ENCODE measurements at places on chromosomes 1 and 21.

DNA sequence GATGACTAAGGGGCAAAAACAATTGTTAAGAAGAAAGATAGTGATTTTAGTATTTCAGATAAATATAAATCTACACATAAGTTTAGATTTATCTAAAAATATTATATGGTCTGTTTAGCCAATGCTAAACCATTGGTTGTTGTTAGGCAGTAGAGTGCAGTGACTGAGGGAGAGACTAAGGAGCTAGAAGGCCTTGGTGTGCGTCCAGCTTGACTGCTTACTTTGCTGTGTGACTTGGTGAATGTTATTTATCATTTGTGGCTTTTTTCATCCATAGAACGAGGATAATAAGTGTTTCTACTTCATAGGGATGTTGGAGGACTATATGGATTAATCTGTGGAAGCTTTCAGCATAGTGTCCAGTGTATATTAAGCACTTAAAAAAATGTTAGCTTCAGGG lies 264.7 kb upstream of the C1orf105 start:
- no peak for DNase-seq

DNA sequence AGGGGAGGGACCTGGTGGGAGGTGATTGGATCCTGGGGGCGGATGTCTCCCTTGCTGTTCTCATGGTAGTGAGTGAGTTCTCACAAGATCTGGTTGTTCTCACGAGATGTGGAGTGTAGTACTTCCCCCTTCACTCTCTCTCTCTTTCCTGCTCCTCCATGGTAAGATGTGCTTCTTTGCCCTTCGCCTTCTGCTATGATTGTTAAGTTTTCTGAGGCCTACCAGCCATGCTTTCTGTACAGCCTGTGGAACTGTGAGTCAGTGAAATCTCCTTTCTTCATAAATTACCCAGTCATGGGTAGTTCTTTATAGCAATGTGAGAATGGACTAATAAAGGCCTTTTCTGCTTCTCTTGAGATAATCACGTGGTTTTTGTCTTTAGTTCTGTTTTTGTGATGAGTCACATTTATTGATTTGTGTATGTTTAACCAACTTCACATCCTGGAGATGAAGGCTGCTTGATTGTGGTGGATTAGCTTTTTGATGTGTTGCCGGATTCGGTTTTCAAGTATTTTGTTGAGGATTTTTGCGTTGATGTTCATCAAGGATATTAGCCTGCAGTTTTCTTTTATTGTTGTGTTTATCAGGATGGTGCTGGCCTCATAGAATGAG lies 45.5 kb downstream of the RABGAP1L start:
- no peak for DNase-seq

GRCh38 chr1:205142102-205142469 lies 20.3 kb upstream of the RBBP5 start:
- DNase-seq = no peak

DNA sequence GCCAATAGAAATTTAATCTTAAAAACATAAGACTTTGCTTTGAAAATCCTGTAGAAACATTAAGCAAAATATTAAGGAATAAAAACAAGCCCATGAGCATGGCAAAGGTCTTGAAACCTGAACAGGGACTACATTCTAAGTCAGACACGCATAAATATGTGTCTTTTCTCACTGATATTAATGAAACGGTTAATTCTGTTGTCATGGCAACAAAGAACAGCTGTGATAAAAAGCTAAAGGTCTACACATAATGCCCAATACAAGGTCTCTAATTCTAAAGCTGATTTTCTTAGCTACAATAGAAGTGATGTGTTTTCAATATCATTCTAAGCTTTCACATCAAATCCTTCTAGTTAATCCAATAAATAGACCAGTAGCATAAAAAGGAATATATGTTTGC lies 331.7 kb downstream of the PTBP2 start:
- DNase-seq = no peak

GRCh38 chr1:39900662-39901463 lies 854 bp downstream of the MYCL start:
- DNase-seq = peak; percentile 42

DNA sequence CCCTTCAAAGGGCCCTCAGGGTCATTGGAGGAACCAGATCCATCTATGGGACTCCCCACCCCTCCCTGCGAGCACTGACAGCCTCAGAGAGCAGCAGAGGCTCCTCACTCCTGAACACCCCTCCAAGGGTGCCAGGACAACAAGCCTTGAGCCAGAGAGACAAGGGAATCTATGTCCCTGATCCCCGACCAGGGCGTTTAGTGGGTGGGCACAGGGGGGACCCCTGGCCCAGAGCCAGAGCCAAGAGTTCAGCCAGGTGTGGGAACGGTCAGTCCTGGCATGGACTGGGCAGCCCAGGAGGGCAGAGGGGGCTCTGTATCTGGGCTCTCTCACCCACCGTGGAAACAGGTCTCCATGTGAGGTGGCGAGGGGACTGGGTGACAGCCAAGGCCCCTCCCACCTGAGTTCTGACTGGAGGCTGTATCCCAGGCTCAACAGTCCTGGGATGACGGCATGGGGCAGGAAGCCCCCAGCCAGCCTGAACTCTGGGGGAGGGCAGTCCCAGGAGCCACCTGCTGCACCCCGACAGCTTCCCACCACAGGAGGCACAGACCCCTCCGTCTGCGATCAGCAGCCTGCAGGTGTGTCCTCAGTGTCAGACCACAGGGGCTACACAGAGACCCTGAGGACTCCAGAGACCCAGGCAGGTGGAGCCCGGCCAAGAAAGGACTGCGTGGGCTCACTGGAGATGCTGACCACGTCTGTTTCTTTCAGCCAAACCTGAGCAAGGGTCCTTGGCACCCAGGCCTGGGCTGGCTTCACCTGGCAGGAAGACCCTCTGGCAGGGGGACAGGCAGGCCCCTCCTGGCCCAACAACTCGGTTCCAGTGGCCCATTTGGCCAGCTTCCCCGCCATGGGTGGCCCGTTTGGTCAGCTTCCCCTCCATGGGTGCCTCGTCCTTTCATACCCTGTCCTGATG lies 11.2 kb upstream of the SRARP start:
- no peak for DNase-seq

GRCh38 chr1:41152622-41153044 lies 89.5 kb downstream of the SCMH1 start:
- DNase-seq = no peak

GRCh38 chr1:109875874-109876273 lies 34.8 kb upstream of the CSF1 start:
- no peak for DNase-seq

DNA sequence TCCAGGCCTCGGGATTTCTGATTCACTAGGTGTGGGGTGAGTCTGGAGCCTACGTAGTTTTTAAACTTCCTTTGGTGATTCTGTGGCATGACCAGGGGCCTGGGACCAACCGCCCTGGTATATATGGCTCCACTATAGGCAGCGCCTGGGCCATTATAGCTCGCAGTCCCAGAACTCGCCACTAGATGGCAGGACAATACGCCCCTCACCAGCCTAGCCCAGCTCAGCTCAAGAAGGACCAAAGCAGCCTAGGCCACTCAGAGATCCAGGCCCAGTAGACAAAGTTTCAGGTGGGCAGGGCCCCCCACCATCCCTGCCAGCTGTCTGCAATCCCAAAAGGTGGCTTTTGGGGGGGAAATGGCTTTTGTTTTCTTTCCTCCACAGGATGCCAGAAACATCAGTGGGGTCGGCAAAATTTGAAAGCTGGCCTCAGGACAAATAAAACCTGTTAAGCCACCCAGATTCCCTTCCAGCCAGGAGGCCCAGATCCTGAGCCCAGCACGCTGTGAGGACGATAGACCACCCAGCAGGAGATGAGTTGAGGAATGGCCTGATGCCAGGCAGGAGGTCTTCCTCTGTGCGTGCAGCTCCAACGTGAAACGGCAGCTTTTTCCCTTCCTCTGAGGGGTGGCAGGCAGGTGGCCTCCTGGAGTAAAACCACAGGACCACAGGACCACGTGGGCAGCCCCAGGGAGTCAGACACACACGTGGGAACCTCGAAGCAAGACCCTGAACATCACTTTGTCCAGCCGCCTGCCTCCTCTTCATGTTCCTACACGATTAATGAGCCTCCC lies 24.8 kb upstream of the TMEM51 start:
- DNase-seq = peak; percentile 46

DNA sequence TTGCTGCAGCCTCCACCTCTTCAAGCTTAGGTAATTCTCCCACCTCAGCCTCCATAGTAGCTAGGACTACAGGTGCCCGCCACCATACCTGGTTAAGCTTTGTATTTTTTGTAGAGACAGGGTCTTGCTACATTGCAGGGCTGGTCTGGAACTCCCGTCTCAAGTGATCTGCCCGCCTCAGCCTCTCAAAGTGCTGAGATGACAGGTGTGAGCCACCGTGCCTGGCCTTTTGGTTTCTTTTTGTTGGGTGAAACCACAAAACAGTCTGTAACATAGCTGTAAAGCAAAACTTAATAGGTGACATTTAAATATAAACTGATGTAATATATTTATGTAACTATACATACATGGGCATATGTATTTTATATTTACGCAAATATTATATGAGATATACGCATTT lies 3.1 kb upstream of the DNAJC11 start:
- no peak for DNase-seq

GRCh38 chr1:192550922-192551534 lies 24.5 kb upstream of the RGS1 start:
- no peak for DNase-seq

GRCh38 chr21:42406201-42406621 lies 2.5 kb downstream of the UBASH3A start:
- no peak for DNase-seq

GRCh38 chr1:119947468-119947867 lies 51.2 kb upstream of the ADAM30 start:
- DNase-seq = no peak

DNA sequence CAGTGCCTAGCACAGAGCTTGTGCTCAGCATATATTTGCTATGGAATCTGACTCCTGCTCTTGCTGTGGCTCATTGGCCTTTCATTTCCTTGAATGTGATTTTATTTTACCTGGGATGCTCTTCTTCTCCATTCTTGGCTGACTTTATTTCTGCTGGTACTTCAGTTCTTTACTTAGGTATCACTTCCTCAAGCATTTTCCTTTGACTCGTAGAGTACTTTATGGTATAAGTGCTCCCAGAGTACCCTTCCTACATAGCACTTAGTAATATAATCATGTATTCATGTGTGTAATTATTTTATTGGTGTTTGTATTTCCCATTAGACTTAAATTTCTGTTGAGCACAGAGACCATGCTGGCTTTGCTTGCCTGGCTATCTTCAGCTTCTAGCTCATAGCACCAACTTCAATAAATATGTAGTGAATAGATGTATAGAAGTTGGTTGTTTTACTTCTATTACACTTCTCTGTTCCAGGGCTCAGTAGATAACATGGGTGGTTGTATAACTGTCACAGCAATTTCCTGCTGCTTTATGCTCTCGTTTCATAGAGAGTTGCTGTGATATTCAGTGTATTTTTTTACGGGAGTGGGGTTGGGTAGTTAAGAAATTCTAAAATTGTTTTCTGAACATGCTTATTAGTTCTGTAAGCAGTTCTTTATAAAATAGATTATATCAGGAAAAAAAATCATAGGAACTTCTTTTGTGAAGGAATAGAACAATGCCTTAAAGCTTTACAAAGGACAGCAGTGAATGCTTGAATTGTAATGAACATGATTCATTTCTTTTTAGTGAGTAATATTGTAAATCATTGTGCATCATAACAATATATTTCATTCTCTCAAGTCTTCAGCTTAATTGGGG lies 112.2 kb downstream of the NEK7 start:
- DNase-seq = no peak

DNA sequence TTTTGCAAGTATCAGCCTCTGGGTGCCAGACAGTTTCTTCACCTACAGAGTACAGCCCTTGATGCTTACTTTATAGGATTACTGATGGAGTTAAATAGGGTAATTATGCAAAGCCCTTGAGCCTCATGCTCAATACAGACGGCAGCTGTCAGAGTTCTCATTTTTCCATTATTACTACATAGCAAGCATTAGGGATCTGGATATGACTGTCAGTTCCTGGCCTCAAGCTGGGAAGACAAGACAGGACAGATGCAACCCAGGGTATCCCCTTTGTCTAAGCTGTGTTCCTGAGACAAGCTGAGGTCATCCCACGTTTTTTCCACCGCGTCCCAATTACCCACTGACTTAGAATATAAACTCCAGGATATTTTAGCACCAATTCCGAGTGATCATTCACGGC lies 94.4 kb downstream of the SLC35F3 start:
- no peak for DNase-seq

- no peak for DNase-seq
These were observed 136.3 kb downstream of the GPR52 start for GRCh38 chr1:174584071-174584470.

GRCh38 chr1:57018119-57018518 lies 52.3 kb upstream of the C8B start:
- DNase-seq = no peak

GRCh38 chr1:77756052-77756754 lies 3.4 kb downstream of the USP33 start:
- DNase-seq = no peak

- no peak for DNase-seq
These were observed 31.6 kb upstream of the NUF2 start for GRCh38 chr1:163290025-163290640.

DNA sequence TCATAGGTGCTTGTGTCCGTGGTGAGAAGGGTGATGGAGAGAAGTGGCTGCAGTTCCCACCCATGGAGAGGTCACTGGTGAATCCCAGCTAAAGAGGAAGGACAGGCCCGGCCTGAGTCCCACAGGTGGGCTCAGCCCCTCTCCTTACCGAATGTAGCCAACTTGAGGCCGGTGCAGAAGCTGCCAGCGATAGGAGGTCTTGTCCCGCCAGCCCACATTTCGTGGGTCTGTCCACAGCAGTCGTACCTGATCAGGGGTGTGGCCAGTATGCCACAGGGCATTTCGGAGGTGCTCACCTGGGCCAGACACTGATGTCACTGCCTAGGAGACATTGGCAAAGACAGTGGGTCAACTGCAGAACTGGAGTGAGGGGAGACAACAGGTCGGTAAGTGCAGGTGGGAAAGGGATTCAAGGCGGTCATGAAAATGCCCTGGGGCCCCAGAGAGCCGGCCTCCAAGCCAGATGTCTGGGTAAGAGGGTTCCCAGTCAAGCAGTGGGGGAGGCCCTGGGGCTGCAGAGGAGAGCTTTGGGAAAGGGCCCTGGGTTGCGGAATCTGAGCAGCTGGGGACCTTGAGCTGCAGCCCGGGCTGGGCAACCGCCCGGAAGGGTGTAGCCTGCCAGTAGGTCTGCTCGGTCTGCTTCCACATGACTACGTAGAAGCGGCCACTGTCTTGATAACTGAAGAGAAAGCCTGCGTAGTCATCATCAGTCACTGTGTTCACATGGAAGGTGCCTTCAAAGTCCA lies 10.6 kb downstream of the THBS3 start:
- no peak for DNase-seq

- DNase-seq = peak; percentile 63
These were observed 219.1 kb upstream of the ZC3H12A start for GRCh38 chr1:37255136-37255795.

GRCh38 chr1:116166011-116166571 lies 54.9 kb downstream of the MAB21L3 start:
- DNase-seq = no peak

DNA sequence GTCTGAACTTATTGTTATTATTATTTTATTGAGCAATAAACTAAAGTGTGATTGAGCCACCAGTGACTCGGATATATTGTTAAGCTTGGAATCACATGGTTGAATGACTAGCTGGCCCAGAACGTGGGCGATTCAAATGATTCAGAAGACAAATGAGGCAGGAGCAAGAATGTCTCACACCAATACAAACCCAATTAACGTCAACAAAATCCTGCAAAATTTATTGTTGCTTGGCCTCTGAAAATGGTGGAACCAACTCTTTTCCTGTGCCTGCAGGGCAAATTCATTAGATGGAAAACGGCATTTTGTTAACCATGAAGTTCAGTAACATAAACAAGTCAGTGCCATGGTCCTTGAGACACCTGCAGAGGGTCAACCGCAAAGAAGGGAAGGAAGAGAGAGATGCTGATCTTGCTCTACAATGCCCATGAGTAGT lies 482.0 kb downstream of the SETD4 start:
- DNase-seq = no peak

GRCh38 chr1:229666585-229666984 lies 40.5 kb downstream of the URB2 start:
- no peak for DNase-seq
